ENCODE measurements at places on chromosomes 3 and 15.

DNA sequence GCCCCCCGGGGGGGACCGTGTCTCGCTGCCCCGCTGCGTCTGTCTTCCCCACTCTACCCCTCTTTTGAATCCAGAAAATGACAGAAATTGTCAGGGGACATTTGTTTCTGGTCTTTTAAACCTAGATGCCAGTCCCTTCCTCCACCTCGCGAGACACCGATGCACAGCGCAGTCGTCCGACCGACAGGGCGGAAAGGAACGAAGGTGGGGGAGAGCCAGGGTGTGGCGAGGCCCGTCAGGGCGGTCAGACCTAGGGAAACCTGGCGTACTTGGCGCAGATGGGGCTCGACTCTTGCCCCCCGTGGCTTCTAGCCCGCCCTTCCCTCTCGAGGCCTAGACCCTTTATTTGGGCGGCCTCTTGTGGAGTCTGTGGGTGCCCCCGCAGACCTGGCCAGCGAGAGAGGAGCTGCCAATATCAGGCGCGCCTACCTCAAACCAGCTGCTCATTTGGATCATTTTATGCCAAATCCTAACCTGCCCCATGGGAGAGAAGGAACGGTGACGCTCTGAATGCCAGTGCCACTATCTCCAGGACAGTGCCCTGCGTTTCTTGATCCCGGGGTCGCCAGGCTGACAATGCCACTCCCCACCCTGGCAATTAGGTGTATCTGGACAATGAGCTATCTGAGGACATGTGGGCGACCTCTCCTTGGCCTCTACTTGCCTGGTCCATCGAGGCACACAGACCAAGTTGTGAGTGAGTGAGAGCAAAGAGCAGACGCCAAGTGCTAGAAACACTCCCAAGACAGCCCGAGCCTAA lies 500 bp upstream of the RAB6B start:
- DNase-seq = peak; percentile 37

GRCh38 chr15:29687204-29687815 lies 135.0 kb downstream of the TJP1 start:
- DNase-seq = no peak

DNA sequence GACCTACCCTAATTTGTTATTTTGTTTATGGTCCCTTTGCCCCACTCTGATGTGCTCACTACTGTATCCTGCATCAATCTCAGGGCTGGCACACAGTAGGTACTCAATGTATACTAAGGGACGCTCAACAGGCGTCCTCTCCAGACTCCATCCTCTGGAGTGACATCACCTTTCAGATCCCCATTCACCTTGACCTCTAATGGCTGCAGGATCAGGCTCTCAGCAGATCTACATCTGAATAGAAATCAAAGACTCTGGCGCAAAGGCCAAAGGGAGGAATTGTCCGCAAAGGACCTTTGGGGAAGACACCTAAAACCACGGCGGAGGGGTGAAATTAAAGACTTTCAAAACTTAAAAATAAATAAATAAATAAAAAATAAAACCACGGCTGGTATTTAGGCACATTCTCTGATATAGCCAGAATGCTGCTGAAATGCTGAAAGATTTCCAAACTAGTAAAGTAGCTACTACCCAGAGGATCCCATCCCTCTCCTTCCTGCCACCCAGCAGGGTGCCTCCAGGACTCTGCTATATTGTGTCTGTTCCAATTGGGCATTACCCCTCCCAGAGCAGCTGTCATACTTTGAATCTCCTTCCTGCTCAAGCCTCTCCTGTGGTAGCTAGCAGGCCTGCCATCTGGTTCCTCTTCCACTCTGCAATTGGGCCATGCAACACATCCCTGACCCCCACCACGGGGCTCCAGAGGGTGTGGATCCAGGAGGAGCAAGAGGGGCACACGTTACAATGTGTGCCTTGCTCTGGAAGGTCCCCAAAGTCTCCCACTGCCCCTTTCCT lies 6.1 kb downstream of the SHF start:
- peak; percentile 98 for DNase-seq

GRCh38 chr15:31554261-31554660 lies 227.6 kb downstream of the KLF13 start:
- no peak for DNase-seq

- DNase-seq = no peak
These were observed 6.0 kb downstream of the UNC13C start for GRCh38 chr15:53984221-53984620.

GRCh38 chr3:12593473-12593872 lies 36.6 kb downstream of the MKRN2 start:
- peak; percentile 52 for DNase-seq

DNA sequence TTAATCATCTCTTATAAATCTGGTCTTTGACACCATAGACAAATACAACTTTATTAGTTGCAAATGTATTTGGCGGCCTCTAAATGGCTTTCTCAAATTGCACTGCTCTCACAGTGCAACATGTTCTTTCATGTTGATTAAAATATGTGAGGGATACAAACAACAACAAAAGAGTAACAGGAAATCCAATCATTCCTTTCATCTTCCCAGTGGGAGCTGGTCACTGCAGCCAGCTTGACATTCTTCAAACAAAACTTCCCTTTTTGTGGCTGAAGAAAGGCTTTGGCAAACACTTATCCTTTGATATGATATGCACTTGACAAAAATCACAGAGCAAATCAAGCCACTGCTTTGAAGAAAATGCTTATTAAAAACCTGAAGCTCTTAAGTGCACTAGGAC lies 973.6 kb downstream of the EPHA3 start:
- DNase-seq = no peak

DNA sequence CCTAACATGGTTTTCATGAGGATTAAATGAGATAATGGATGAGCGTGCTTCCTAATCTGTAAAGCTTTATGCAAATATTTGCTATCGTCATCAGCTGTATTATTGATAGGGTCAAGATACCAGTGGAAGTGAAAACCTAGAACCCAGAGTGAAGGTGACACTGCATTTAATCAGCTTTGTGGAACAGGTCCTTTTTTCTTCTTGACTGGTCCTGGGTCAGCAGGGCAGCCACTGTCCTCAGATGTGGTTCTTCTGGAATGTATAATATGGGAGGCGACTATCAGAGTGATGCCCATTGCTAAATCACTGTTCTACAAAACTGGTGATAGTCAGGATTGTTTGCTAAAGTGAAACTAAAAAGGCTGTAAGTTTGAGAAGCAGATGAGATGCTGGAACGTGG lies 41.4 kb downstream of the SORD start:
- DNase-seq = no peak

DNA sequence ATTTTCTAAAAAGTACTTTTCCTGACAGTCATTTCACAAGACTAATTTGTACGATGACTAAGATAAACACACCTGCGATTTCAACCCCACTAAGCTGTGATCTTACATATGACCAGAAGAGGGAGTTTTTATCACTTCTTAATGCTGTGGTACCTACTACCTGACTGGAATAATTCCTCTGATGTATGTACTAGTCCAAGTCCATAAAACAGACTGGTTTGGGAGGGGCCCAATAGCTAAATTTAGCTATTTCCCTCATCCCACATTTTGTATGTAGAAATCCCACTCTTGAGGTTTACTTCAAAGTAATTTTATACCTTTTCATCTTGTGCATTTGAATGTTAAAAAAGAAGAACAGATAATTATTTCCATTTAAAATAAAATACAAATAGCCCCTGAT lies 49.7 kb upstream of the SCAANT1 start:
- peak; percentile 54 for DNase-seq

- no peak for DNase-seq
These were observed 9.4 kb downstream of the SNX1 start for GRCh38 chr15:64105113-64105704.

GRCh38 chr15:52076889-52077781 lies 35.4 kb downstream of the BCL2L10 start:
- DNase-seq = no peak
